Glomerular endothelial cell (primary cell): ENCODE measurements at places on chromosomes 12 and 14. TPM values are rescaled to one million over a fixed set of nuclear protein-coding genes. Genes with fewer than 3 reads are reported as not detected.
A peak's percentile ranks its signal among the peaks of the same experiment; 100 is the strongest.

GRCh38 chr12:122888232-122888752 lies 7.6 kb downstream of the VPS37B start:
- peak; percentile 86 for DNase-seq

DNA sequence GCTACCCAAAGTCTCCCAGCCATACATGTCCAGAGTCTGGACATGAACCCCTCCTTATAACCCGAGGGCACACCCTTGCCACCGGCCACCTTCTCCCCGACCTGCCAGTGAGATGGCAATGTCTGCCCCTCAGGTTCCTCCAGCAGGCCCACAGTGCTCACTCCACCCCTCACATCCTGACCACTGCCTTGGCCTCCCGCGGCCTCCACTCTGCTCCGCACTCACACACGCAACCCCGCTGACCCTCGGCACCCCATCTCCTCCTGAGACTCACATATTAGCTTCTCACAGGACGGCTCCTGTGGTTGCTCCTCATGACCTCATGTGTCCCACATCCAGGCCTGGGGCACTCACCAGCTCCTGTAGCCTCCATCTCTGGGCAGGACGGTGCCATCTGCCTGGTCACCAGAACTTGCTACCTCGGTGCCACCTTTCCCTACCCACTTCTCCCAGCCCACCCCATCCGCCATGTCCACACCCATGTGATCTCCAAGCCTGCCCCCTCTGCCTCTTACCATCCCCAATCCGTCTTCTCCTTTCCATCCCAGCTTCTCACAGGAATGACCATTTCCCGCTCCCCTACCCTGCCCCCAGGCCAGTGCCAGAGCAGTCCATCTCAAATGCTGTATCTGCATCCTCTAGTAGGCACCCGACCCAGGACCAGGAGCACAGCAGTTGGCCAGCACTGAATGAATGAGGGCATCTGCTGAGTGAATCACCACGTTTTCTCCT lies 198.6 kb upstream of the DIO3 start:
- DNase-seq = no peak

DNA sequence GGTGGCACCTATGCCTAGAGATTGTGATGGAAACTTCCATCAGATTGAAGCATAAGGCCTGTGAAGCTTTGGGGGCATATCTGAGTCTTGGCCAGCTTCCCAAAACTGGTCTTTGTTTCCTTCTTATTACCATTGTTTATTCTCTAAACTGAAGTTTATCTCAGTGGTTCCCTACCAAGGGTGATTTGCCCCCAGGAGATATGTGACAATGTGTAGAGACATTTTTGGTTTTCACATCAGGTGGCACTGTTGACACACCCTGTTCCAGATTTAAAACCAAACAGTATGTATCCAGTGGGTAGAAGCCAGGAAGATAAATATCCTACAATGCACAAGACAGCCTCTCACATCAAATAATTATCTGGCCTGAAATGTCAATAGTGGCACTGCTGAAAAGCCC lies 22.1 kb downstream of the RASSF9 start:
- DNase-seq = no peak

- DNase-seq = no peak
These were observed 105.6 kb downstream of the PTPRO start for GRCh38 chr12:15427913-15428312.

GRCh38 chr12:237026-237815 lies 23.3 kb upstream of the SLC6A12 start:
- DNase-seq = no peak

GRCh38 chr12:31118347-31119191 lies 44.9 kb downstream of the DDX11 start:
- DNase-seq = no peak

PRR4 gene
- total RNA-seq = 5.0 TPM in 1 of 2 replicates, not detected in the other

DNA sequence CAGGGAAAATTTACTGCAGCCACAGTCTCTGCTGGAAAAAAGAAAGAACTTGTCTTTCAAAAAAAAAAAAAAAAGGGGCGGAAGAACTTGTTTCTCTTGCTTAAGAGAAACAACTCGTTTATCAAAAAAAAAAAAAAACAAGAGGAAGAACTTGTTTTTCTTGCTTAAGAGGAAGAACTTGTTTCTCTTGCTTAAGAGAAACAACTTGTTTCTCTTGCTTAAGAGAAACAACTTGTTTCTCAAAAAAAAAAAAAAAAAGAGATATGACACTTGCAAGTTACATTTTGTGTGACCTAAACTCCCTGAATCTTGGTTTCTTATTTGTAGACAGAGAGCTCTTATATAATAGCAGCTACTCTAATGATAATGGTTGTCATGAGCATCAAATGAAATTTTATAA lies 44.7 kb upstream of the USP15 start:
- DNase-seq = no peak

- peak; percentile 5 for DNase-seq
These were observed 97.1 kb downstream of the ALG10 start for GRCh38 chr12:34119366-34119765.

DNA sequence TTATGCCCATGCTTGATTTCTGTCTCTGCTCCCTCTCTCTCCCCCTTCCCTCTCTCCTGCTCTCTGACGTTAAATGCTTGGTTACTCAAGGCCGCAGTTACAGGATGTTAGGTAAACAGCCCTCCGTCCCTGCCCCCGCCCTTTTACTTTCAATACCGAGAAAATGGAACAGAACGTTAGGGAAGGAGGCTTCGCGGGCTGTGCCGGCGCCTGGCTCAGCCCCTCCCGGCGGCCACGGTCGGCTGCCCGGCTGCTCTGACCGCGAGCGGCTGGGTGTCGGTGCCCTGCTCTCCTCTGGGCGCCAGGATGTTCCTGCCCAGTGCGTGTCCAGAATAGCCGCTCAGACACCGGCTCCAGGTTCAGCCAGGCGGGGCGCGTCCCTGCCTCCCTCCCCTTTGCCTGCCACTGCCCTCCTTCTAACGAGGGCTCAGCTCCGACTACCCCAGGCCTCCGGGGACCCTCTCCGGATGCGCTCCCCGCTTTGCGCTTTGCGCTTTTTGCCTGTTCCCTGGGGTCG lies 166.1 kb downstream of the ADCK1 start:
- DNase-seq = no peak

GRCh38 chr12:12927211-12928079 lies 24.5 kb downstream of the GPRC5D start:
- DNase-seq = no peak
